ENCODE measurements at places on chromosomes 6 and 20.

DNA sequence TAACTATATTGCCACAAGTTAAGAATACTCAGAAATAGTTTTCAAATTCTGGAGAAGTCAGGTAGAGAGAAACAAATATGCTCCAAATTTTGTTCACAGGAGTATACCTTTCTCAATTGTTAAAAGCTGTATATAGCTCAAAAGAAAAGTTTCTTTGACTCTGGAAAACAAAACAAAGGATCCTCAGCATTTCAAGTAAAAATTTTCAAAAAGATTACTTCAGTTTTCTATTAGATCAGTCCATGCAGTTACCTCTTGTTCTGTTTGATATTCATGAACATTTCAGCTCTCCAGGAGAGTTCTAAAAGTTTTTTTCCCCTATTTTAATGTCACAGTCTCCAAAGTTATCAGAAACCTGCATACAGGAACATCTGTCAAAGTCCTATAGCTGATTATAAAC, 30.4 kb upstream of the ENTPD6 start:
- no peak for DNase-seq

- DNase-seq, result no peak
Measured at GRCh38 chr20:57779401-57780003, 69.7 kb upstream of the PMEPA1 start.

- no peak for DNase-seq
Measured at GRCh38 chr20:1467355-1468116, 887 bp upstream of the NSFL1C start.

- DNase-seq, result no peak
Measured at GRCh38 chr6:147361311-147361981, 147.0 kb upstream of the SAMD5 start.

- no peak for DNase-seq
Measured at GRCh38 chr6:164102693-164103092, 688.2 kb downstream of the QKI start.

DNA sequence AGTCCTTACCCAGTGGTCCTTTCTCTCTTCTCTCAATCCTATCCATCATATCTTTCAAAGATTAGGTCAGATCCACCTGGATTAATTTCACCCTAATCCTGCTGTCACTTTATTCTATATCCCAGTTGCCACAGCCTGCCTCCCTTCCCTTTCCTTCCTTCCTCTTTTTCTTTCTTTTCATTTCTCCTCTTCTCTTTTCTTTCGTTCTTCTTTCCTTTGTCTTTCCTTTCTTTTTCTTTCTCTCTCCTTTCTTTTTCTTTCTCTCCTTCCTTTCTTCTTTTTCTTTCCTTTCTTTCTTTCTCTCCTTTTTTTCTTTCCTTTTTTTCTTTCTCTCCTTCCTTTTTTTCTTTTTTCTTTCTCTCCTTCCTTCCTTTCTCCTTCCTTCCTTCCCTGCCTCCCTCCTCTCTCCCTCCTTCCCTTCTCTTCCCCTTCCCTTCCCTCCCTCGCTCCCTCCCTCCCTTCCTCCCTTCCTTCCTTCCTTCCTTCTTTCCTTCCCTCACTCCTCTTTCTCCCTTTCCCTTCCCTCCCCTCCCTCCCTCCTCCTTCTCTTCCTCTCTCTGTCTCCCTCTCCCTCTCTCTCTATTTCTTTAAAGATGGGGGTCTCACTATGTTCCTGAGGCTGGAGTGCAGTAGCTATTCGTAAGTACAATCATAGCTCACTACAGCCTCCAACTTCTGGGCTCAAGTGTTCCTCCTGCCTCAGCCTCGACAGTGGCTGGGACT, 15.1 kb upstream of the RPN2 start:
- no peak for DNase-seq

GRCh38 chr6:161890133-161890831, 616.4 kb upstream of the AGPAT4 start:
- no peak for DNase-seq

Data from NT2/D1 (cell line).